GM12892 (cell line): ENCODE measurements at places on chromosomes 6 and 20.

- DNase-seq: no peak
Observed at GRCh38 chr20:18856873-18857272, 43.3 kb downstream of the SCP2D1 start.

DNA sequence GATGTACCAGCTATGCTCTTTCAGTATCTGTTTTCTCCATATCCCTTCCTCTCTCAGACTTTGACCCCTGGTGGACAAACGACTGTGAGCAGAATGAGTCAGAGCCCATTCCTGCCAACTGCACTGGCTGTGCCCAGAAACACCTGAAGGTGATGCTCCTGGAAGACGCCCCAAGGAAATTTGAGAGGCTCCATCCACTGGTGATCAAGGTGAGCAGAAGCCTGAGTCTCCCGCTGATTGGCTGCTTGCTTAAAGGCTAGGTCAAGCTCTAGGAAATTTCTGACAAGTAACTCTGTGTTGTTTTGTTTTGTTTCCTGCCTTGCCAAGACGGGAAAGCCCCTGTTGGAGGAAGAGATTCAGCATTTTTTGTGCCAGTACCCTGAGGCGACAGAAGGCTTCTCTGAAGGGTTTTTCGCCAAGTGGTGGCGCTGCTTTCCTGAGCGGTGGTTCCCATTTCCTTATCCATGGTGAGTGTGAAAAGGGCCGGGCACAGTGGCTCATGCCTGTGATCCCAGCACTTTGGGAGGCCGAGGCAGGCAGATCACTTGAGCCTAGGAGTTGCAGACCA lies 28.6 kb downstream of the C6orf89 start:
- DNase-seq: no peak

DNA sequence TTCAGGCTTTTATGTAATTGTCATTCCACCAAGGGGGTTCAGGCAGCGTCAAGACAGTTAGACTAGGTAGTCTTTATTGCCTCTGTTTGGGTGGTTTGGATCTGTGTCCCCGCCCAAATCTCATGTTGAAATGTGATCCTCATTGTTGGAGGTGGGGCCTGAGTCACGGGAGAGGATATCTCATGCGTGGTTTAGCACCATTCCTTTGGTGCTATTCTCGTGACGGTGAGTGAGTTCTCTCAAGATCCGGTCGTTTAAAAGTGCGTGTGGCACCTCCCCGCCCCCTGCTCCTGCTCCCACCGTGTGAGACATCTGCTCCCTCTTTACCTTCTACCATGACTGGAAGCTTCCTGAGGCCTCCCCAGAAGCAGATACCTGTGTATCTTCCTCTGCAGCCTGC lies 51.3 kb upstream of the FOXC1 start:
- no peak for DNase-seq

- DNase-seq: no peak
Observed at GRCh38 chr6:124769811-124770544, 192.3 kb upstream of the RNF217 start.

GRCh38 chr6:115216835-115217234 lies 843.9 kb downstream of the FRK start:
- no peak for DNase-seq

GRCh38 chr6:3825851-3826581 lies 23.2 kb upstream of the FAM50B start:
- DNase-seq: no peak
